Right renal cortex interstitium (tissue), 3 donors: ENCODE measurements at places on chromosomes 11 and 22. TPM values are rescaled to one million over a fixed set of nuclear protein-coding genes. Genes with fewer than 3 reads are reported as not detected.

Gene PLA2G3
- 0.10 TPM for polyA plus RNA-seq

Gene ROM1
- polyA plus RNA-seq, result 3.6 TPM

Gene JAM3
- polyA plus RNA-seq, result 47.7 TPM

Gene MEN1
- 33.6 TPM for polyA plus RNA-seq

Gene GNG3
- 1.7 TPM for polyA plus RNA-seq

Gene P2RY2
- 0.67 TPM for polyA plus RNA-seq

Gene KCNJ11
- polyA plus RNA-seq, result 1.9 TPM

Gene BLID
- not detected for polyA plus RNA-seq

Gene RASGRP2
- polyA plus RNA-seq, result 3.1 TPM

Gene ZC3H12C
- 7.4 TPM for polyA plus RNA-seq

Gene LIF
- polyA plus RNA-seq, result 1.9 TPM

Gene CRYBB2
- polyA plus RNA-seq, result not detected

Gene MLC1
- polyA plus RNA-seq, result 0.64 TPM

Gene PPP2R5B
- polyA plus RNA-seq, result 14.3 TPM

Gene CTSF
- polyA plus RNA-seq, result 107 TPM

Gene SLC17A6
- not detected for polyA plus RNA-seq

Gene CCDC188
- polyA plus RNA-seq, result 0.47 TPM
